Glomerular endothelial cell (primary cell): ENCODE measurements at places on chromosomes 7 and 10. TPM values are rescaled to one million over a fixed set of nuclear protein-coding genes. Genes with fewer than 3 reads are reported as not detected.

Gene SORBS1
- 4.2 and 4.7 TPM in 2 replicates for total RNA-seq

Gene SPDYE1
- not detected in 2 replicates for total RNA-seq

Gene C10orf105
- not detected in 2 replicates for total RNA-seq

Gene PNLIPRP1
- total RNA-seq: not detected in 2 replicates

Gene COL13A1
- 20.1 and 38.7 TPM in 2 replicates for total RNA-seq

Gene ZNF775
- 9.4 and 16.6 TPM in 2 replicates for total RNA-seq

Gene MOGAT3
- not detected in 2 replicates for total RNA-seq

Gene GIMAP8
- 16.7 and 26.0 TPM in 2 replicates for total RNA-seq

Gene ANKMY2
- total RNA-seq: 7.8 and 9.2 TPM in 2 replicates

Gene SPDYE8
- not detected in 2 replicates for total RNA-seq

Gene EPO
- not detected in 2 replicates for total RNA-seq

Gene GLI3
- total RNA-seq: 7.0 and 10.9 TPM in 2 replicates
